ENCODE measurements at places on chromosomes 1 and 21. TPM values are rescaled to one million over a fixed set of nuclear protein-coding genes. Genes with fewer than 3 reads are reported as not detected.

DNA sequence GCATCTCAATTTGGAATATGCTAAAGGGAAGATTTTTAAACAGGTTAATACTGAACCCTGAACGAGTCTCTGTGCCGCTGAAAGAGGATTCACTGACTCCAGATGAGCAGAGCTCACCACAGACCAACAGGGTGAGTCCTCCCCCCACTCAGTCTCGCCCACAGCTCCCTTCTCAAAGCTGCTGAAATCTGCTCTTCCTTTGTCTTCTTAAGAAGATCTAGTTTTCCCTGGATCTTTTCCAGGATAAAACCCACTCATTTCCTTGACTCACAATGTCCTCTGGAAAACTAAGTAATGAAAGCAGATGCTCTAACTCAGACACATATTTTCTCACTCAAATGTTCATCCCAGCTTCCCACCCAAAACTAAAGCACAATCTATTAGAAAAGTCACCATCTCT, 447.0 kb upstream of the PKN2 start:
- no peak for DNase-seq

- DNase-seq = no peak
These were observed 29.1 kb downstream of the CENPF start for GRCh38 chr1:214632091-214632490.

DNA sequence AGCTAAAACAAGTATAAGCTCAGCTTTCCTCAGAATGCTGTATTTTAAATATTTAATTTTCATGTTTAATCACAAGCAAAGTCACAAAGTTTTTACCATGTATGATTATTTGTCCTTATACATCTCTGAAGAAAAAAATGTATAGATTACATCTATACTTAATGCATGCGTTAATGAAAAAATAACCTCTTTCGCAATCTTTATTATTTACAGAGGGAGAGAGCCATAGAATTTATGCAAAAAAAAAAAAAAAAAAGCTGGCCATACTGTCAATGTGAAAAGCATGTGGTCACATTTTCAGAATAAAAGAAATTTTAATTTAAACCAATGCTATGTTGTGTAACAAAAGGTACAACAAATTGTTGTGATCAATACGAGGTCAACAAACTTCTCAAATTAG, 148.2 kb downstream of the AKT3 start:
- DNase-seq = no peak

DNA sequence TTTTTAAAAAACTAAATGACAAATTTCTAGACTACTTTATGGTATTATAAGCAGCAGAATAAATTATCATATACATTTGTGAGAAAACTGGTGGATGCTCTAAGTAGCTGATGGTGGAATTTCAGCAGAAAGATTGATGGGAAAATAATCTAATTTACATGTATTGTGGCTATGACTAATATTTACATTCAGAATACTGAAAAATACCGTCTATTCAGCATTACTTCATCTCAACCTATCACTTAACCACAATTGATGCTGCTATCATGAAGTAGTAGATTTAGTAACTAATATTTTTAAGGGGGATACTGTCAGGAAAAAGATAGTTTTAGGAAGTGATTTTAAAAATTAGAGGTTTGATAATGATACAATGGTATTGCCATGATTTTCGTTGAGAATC, 137.9 kb downstream of the IFI44 start:
- no peak for DNase-seq

DNA sequence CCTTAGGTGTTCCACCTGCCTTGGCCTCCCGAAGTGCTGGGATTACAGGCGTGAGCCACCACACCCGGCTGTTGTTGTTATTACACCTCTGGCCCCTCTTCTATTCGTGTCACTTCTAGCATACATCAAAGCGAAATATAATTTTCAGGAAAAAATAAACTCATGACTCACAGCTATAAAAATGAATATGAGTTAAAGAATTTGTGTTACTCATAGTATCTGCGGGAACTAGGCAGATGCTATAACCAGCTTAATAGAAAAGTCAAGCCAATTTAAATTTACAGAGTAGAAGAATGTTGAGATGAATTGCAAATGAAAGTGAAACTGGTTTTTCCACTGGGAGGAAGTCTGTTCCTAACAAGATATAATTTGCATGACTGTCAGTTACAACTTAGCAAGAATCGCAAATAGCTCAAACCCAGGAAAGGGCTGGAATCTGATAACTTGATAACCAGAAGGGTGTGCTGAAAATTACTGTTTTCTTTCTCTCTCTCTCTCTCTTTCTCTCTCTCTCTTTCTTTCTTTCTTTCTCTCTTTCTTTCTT, 11.2 kb downstream of the OR2W3 start:
- no peak for DNase-seq

GRCh38 chr1:7018351-7018750, 233.1 kb downstream of the CAMTA1 start:
- no peak for DNase-seq

GRCh38 chr1:98078596-98078995, 157.8 kb upstream of the DPYD start:
- DNase-seq = no peak

DNA sequence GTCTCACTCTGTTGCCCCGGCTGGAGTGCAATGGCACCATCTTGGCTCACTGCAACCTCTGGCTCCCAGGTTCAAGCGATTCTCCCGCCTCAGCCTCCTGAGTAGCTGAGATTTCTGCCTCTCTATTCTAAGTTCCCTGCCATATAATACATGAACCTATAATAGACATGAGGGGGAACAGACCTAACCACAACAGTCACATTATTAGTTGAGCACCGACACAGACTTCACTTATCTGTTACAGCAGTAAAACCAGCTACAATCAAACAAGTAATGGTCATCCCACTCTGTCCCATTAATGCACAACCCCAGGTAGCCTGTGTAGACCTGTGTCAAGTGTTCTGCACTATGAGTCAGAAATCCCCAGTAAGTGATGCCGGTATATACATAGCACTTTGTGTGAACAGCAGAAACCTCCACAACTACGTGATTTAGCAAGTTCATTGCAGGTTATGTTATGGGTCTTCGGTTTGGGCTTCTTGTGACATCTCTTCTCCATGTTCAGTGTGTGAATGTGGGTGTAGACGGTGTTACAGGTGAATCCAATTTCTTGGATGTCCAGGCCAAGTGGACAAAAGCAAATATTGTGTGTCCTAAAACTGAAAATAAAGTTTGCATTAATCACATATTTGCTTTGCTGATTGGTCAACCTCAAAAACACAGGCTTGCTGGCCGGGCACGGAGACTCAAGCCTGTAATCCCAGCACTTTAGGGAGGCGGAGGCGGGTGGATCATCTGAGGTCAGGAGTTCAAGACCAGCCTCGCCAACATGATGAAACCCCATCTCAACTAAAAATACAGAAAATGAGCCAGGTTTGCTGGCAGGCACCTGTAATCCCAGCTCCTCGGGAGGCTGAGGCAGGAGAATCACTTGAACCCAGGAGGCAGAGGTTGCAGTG, 3.6 kb downstream of the MMACHC start:
- no peak for DNase-seq

GRCh38 chr1:193131266-193131860, 9.5 kb downstream of the CDC73 start:
- DNase-seq = no peak

DNA sequence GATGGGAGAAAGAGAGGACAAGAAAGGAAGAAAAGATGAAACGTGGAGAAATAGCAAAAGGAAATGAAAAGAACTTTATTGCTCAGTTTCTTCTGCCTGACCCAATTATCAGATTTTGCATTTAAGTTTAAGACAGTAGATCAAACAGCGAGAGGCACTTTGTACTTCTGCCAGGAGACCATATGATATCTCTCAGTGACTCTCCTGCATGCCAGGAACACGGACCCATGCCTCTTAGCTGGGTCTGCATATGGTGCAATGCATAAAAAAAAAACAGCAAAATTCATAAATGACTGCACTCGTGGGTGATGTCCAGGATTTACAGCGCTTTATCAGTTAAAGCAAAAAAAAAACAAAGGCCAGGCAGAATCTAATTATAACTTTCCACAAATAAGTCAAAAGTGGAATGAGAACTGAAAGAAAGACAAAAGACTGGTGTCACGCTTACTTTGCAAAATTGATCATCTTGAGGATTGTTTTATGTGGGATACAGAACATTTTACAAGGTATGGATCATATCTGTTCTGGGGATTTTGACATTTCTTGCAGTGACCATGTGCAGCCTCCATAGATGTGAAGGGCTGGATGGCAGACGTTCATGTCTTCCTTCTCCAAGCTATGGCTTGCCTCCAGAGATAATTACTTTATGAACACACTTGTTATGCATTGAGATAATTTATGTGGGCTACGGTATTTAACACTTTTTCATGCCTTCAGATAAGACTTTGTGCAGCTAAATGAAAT, 79.5 kb downstream of the RUNX1 start:
- DNase-seq = no peak

- no peak for DNase-seq
These were observed 49.6 kb upstream of the PSMG1 start for GRCh38 chr21:39232861-39233291.

DNA sequence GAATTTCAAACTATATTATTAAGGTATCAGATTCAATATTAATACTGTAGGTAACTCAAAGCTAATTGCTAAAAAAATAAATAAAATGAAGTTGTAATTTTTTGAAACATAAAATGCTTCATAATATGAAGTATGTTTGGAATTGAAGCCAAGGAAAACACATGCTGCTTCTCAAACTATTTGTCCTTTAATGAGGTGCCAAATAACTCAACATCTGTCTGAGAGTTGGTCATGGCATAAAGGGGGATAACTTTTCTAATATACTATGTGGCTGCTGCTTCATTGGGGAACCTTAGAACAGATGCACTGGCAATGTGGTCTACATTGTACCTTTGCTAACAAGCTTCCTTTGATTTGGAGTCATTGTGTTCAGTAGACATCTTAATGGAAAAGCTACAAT, 96.7 kb downstream of the PDE4B start:
- no peak for DNase-seq

DNA sequence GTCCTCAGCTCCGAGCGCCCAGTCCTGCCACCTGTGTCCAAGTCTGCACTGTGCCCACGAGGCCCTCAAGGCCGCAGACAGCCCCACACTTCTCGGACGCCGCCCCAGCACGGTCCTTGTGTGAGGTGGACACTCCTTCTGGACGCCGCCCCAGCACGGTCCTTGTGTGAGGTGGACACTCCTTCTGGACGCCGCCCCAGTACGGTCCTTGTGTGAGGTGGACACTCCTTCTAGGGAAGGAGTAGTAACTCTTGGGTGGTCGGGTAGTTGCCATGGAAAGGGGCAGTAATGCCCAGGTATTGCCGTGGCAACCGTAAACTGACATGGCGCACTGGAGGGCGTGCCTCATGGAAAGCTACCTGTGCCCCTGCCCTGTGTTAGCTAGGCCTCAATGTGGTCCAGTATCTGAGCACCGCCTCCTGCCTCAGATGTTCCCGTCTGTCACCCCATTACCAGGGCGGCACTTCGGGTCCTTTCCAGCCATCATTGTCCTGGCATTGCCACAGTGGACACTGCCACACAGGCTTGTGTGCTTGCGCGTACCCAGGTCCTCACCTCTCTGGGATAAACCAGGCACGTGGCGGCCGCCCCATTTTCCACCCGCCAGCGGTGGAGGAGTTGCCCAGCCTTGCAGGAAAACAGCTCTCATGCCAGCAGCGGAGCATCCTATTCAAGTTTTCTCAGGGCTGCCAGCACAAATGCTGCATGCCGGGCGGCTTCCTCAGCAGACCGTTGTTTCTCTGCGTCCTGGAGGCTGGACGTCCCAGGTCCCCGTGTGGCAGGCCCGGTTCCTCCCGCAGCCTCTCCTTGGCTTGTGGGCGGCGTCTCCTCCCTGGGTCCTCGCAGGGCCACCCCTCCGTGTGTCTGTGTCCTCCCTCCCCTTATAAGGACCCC, 40.8 kb upstream of the POFUT2 start:
- no peak for DNase-seq

DNA sequence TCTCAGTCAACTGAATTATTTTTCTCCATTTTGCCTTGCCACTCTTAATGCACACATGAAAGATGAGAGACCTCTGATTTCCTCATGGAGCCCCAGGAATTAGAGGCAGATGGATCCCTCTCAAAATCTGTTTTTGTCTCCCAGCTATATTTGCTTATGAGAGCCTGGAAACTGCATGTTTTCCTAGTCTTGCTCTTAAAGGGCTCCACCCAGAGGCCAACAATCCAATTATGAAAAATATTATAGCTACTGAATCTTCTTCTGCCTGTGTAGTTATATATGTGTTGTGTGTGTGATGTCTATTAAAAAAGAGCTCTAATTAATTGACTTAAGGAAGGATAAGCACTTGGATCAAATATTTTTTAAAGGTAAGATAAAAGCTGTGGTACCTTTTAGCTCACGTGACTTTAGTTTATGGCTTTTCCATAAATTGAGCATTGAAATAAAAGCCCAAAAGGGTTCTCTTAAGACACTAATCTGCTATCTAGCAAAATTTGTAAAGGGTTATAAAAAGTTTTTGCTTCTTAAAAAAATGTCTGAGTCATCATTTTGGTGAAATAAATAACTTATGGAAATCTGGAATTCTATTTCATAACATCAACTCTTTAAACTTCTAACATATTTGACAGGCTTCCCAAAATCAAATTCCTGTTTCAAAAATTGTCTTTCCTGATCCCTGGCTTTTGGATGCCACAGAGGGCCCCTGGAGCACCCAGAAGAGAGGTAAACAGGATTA, 31.2 kb upstream of the TSPEAR start:
- no peak for DNase-seq

TEX38 gene
- total RNA-seq = not detected

NGF gene
- total RNA-seq = not detected

SPRR2A gene
- total RNA-seq = not detected

MEX3A gene
- total RNA-seq = 64.6 TPM

SPRR3 gene
- total RNA-seq = not detected

KISS1 gene
- total RNA-seq = 0.59 TPM

ALX3 gene
- not detected for total RNA-seq

IGSF9 gene
- 11.3 TPM for total RNA-seq

ACKR1 gene
- total RNA-seq = 0.26 TPM

SLC9C2 gene
- total RNA-seq = not detected

TNFAIP8L2 gene
- total RNA-seq = not detected

CSF3R gene
- total RNA-seq = not detected
